ENCODE measurements at places on chromosomes 12 and 14. TPM values are rescaled to one million over a fixed set of nuclear protein-coding genes. Genes with fewer than 3 reads are reported as not detected.

The NANOG gene
- total RNA-seq = not detected

The LHX5 gene
- total RNA-seq = not detected

The DENR gene
- total RNA-seq = 23.5 TPM

The ST8SIA1 gene
- total RNA-seq = 4.0 TPM

The PYGL gene
- total RNA-seq = 98.7 TPM

The FAIM2 gene
- total RNA-seq = 209 TPM

The NTN4 gene
- total RNA-seq = 2.9 TPM

The SPRYD4 gene
- total RNA-seq = 0.98 TPM

The USP44 gene
- under 0.01 TPM for total RNA-seq

The FGF6 gene
- total RNA-seq = not detected

The PMEL gene
- 0.44 TPM for total RNA-seq

The SP1 gene
- total RNA-seq = 32.3 TPM

The CCDC197 gene
- total RNA-seq = not detected

The OR10G3 gene
- total RNA-seq = not detected

The NELL2 gene
- total RNA-seq = 0.49 TPM

The AGAP2 gene
- total RNA-seq = not detected

The GPD1 gene
- total RNA-seq = 11.3 TPM

The TMTC2 gene
- total RNA-seq = 14.1 TPM

The SLC17A8 gene
- total RNA-seq = not detected

The LRFN5 gene
- total RNA-seq = 19.6 TPM

The IRAK3 gene
- total RNA-seq = 18.7 TPM

The IGF1 gene
- 1.1 TPM for total RNA-seq

The RND1 gene
- total RNA-seq = 0.39 TPM

The MAP1LC3B2 gene
- total RNA-seq = 0.24 TPM

The RNASE3 gene
- not detected for total RNA-seq

Measured in cardiac ventricle fibroblast (primary cell).